ENCODE measurements at places on chromosomes 11 and 22.

DNA sequence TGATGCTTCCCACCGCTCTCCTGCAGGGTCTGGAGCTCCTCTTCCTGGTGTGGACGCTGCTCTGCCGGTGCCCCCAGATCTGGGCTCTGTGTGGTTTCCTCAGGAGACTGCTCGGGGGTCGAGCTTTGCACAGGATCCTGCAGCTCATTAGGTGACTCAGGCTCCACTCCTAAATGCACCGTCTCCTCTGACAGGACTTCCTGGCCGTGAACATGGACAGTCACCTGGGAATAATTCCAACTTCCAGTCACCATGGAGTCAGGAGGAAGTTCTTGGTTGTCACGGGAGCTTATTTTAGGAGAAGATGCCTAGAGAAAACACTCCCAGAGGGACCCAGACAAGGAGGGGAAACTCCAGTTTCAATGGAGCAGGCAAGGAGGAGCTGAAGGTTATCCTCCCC, 11.9 kb downstream of the ZNF202 start:
- no peak for DNase-seq

DNA sequence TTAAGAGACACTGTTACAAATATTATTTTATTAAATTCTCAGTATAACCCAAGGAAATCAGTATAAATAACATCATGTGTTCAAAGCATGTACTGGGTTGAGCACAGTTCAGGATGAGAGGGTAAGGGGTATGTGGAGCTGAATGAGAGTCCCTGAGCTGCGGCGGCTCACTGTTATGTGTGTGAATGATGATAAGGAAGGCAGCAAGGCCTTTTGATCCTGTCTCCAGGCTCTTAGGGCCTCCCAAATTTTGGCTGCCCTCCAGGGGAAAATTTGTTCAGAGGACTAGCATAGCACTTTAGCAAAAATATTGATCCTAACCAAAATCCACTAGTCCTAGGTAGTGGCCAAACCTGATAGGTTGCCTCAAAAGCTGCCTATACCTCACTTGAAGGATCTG, 86.1 kb upstream of the SPON1 start:
- DNase-seq: no peak

- DNase-seq: no peak
Observed at GRCh38 chr11:35077709-35078469, 61.1 kb upstream of the CD44 start.

DNA sequence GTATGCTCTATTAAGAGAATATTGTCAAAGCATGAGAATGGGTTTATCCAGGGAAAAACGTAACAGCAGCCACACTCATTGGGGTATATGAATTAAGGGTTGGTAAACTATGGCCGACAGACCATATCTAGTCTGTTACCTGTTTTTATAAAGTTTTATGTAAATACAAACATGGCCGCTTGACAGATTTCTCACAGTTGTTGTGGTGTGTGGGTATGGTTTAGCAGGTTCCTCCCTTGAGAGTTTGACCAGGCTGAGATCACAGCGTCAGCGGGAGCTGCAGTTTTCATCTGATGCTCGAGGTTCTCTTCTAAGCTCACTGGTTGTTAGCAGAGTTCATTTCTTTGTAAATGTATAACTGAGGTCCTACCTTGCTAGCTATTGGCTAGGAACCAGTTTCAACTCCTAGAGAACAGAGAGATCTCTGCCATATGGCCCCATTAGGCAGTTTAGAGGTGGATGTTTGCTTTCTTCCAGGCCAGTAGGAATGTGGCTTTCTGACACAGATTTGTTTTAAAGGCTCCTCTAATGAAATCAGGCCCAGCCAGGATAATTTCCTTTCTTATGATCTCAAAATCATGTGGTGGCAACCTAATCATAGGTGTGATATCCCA, 45.5 kb upstream of the GRIK4 start:
- no peak for DNase-seq

DNA sequence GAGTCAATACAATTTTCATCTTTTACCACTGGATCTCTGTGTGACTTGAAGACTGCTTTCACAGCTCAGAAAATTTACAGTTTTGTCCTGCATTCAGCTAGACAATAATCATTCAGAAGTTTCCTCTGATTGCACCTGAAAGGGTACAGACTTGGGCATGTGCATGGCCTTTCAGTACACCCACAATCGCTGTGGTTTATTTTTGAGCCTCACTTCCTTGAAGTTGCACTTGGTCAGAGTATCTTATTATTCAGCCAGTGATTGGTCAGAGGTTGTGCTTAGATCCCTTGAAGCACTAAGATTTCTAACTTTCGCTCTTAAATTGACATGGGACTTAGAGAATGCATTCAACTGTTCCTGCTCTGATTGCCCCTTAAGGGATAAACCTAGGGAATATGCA, 508.2 kb downstream of the FAM181B start:
- DNase-seq: no peak

DNA sequence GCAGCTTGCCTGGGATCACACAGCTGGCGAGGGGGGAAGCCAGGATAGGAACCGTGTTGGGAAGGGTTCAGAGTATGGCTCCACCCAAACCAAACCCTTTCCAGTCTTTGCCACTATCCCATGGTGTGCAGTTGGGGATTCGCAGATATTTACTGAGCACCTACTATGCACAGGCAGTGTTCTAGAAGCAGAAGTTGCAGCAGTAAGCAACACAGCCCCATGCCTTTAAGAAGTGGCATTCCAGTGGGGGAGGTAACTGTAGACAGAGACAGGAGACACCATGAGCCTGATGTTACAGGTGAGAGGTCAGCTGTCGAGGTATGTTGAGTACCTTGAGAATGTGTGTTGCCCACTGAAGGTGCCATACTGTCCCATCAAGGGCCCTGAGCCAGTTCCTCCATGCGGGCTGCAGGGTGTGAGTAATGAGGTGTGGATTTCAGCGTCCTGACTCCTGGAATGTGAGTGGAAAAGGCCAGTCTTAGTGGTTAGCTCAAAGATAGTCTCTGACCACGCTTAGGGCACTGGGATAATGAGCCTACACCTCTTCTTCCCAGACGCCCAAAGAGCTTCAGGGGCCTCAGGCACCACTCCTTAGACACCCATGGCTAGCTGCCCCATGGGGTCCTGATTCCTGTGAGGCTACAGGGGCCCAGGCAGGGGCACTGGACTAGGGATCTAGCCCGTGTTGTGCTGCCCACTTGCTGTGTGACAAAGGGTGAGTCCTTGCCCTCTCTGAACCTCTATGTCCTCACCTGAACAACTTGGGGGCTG, 71.8 kb upstream of the TP53I11 start:
- no peak for DNase-seq
